ENCODE measurements at places on chromosomes 3 and 15.

DNA sequence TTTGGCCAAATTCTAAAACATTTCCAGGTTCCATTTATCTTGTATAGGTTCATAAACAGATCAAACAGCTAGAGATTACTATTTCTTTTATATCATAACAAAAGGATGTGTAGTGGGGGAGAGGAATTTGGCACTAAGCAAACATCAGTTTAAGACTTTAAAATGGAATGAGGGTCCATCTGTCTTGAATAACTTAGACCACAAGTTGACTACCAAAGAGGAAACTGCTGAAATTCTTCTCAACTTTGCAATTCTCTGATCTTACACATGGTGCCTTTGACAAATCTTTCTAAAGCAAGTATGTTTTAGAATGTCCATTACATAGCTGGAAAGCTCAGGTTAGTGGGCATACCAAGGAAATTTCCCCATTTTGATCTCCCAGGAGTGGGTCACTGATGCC is 140.5 kb upstream of the ADAMTS9 start:
- no peak for DNase-seq

DNA sequence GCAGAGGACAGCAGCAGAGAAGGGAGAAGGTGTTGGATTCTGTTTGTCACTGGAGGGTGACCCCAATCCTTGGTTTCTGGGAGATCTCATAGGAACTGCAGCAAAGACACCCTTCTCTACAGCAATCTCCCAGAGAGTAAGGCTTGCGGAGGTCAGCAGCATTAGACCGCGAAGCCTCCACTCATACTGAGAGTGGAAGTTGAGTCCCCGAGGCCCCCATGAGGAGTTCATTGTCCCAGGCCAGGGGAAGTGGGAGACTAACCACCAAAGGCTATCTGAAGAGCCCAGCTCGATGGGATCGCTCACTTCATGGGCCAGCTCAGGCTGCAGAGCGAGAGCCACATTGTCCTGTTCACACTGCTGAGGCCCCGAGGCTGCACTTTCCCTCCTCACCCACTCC is 44.6 kb downstream of the GLDN start:
- DNase-seq = no peak

- no peak for DNase-seq
Measured at GRCh38 chr3:37435572-37435971, 261.2 kb upstream of the LRRFIP2 start.

DNA sequence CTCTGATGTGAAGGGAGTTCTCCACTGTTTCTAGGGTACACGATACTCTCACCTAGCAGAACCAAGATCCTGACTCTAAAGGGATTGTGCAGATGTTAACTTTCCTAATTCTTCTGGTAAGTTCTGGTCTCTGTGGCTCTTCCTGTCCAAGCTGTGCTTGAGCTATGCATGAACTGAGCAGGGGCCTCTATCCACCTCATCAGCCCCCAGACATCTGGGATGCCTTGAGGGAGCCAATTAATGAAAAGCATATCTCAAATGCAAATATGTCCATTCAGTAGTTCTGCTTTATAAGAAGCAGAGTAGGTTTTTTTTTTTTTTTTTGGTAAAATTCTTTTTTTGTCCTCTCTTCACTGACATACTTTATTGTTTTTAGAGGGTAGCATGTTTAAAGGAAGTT is 89.6 kb downstream of the POLR2M start:
- DNase-seq = no peak

DNA sequence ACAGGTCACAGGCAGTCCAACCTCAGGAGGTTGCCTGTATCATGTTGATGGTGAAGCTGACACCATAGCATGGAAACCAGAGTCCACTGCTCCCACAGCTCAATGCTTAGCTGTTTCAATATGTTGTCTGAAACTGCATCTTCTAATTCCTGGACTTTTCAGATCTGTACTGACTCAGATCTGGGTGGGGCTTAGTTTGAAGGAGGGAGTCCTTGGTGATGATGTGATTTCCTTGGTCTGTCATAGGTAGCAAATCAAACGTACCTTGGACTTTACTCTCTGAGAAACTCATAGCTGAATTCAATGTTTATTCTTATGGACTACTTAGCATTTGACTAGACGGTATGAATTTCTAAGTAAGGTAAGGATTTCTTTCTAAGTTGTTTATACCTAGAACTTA is at the start of gene HHLA2:
Gene HHLA2 (plus strand): TSS at position 310 of the 400 bp plus-strand sequence. CDS start 55,266 bp downstream, outside the sequence.
- DNase-seq = no peak

Measured in T-helper 22 cell (primary cell).